ENCODE measurements at places on chromosomes 1 and 21.

DNA sequence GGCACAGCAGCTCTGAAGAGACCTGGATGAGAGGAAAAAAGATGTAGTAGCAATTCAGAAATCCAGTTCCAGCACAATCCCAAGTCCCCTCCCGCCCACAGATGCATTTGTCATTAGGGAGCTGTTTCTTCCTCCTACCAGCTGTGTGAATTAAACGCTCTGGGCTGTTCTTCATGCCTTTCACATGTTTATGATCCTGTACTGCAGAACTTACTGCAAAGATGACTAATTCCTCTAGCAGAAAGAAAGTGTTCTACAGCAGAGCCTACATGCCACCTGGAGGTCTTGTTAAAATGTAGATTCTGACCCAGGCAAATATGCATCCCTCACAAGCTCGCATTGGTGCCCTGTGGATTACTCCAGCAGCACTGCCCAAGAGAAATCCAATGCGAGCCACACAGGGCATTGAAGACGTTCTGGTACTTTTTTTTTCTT is 6.5 kb downstream of the ENO1 start:
- DNase-seq, result no peak

DNA sequence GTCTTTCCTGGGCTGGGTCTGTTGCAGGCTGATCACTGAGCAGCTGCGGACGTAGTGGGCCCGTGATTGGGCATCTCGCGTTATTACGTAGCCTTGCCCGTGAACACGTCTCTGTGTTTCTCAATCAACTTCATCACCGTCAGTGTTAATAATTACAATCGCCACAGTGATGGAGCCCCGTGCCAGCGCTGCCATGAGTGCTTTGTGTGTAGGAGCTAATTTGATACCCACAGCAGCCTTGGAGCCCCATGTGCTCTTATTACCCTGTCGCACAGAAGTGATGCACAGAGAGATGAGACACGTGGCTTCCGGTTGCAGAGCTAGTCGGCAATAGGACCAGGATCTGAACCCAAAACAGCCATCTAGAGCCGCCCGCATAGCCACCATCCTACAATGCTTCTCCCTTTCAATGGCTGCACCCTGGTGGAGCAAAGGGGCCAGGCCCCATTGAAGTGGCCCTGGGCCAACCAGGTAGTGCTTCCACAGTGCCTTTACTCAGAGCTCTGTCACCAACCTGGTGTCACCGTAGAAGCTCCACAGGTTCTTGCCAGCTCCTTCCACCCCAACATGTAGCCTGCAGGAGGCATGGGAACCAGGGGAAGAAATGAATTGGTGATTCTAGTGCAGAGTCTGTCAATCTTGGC is 398.5 kb upstream of the VAMP3 start:
- no peak for DNase-seq

DNA sequence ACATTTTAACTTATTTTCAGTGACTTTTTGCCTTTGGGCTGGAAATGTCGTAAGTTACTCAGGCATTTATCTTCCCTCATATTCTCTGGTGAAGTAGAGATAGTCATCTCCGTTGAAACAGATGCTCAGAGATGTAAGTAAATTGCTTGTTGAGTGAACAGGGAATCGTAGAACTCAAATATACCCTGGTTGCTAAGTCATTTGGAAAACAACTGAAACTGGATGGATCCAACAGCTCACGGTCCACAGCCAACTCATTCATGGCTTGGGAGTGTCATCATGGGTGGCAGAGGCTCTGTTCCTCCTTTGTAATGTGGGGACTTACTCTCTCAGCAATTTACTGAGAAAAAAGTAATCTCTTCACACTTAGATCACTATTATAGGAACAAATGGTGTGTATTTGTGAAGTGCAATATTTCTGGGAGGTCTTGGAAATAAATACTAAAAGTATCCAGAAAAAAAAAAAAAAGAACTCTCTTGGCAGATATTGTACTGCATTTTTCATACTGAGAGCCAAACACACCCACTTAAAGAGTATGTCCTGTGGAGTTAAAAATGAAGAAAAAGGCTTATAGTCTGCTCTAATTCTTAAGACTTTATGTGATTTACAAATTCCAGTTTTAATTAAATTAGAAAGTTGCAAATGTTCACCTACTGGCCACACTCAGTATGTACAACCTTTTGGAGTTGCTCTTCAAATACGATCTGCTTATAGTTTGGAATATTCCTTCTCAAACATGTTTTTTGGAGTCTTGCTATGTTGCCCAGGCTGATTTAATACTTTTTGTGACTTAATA is 107.4 kb downstream of the LEPR start:
- DNase-seq, result no peak

GRCh38 chr1:157948312-157949073 is 45.0 kb upstream of the KIRREL1 start:
- no peak for DNase-seq

- no peak for DNase-seq
Observed at GRCh38 chr1:79638382-79638781, 631.9 kb upstream of the ADGRL4 start.

GRCh38 chr1:209619696-209620486 is 32.3 kb downstream of the LAMB3 start:
- DNase-seq, result no peak

DNA sequence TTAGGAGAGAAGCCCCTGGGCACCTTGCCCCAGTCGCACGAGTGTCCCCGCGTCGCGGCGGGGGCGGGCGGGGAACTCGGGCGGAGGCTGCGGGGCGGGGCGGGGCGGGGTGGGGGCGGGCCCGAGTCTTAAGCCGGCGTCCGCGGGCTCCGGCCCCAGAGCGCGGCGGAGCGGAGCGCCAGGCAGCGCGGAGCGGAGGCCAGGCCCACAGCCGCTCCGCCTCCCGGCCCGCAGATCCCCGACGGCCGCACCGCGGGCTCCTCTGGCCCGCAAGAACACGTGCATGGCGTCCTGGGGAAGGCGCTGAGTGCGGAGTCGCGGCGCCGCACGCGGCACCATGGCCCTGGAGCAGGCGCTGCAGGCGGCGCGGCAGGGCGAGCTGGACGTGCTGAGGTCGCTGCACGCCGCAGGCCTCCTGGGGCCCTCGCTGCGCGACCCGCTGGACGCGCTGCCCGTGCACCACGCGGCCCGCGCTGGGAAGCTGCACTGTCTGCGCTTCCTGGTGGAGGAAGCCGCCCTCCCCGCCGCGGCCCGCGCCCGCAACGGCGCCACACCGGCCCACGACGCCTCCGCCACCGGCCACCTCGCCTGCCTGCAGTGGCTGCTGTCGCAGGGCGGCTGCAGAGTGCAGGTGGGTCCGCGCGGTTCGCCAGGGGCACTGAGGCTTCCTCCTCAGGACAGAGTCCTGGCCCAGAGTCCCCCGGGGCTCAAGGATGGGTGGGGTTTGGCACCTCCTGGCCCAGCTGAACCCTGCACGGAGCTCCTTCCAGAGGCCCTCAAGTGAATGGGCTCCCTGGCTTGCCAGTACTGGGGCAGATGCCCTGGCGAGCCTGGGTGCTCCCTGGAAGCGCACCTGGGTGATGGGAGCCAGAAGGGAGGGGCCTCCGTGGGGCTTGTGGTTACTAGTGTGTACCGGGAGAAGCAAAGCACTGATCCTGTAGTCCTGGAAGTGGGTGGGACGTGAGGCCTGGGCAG is at the start of gene ESPN:
ESPN (plus strand) TSS at position 158 of the 975 bp plus-strand sequence; CDS start at position 338, 180 bp downstream.
- DNase-seq, result no peak

GRCh38 chr1:109864047-109864822 is 46.4 kb upstream of the CSF1 start:
- DNase-seq, result no peak

- DNase-seq, result no peak
Observed at GRCh38 chr1:13929313-13929712, 229.3 kb downstream of the PRDM2 start.

DNA sequence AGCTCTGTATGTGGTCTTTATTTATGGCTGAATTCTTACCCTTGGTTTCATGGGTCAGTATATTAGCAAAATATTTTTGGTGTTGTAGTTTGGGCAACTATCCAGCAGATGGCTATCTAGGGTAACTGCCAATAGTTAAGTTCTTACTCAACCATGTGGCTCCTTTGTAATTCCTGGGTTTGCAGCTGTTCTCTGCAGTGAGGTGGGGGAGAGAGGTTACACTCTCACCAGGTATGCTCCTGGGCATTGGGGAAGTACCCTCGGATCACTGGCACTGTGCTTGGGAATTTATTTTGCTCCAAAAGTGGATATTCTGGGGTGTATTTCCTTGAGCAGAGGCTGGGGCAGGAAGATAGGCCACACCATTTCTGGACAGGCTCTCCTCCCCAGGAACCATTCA is 436.7 kb upstream of the TMPRSS15 start:
- DNase-seq, result no peak

DNA sequence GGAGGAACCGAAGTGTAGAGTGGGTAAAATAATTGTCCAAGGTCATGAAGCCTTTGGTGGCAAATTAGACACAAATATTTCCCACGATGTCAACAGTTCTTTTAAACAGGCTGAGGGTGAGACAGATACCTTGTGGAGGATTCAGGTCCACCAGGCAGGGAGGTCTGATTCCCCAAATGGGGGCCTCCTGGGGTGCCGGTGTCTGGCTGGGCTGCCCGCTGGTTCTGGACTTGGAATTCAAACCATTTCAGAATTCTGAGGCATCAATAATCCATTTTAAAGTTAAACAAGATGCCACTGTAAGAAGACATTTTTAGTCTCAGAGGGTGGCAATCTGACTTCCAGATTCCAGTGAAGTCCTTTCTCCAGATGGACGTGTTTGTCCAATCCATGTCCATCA is 15.5 kb downstream of the KCNA10 start:
- DNase-seq, result no peak

DNA sequence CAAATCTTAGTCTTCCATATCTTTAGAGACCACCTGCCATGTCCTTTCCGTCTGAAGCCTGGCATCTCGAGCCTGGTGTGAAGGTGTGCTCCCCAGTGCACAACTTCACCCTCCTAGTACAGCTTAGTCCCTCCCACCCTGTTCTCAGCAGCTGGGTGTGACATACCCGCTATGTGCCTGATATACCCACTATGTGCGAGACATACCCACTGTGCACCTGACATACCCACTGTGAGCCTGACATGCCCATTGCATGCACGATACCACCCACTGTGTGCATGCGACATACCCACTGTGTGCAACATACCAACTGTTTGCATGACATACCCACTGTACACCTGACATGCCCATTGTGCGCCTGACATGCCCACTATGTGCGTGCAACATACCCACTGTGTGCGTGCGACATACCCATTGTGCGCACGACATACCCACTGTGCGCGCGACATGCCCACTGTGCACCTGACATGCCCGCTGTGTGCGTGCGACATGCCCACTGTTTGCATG is 3.0 kb upstream of the RRP1 start:
- DNase-seq, result no peak

- no peak for DNase-seq
Observed at GRCh38 chr1:244874974-244875579, 10.7 kb upstream of the HNRNPU start.

DNA sequence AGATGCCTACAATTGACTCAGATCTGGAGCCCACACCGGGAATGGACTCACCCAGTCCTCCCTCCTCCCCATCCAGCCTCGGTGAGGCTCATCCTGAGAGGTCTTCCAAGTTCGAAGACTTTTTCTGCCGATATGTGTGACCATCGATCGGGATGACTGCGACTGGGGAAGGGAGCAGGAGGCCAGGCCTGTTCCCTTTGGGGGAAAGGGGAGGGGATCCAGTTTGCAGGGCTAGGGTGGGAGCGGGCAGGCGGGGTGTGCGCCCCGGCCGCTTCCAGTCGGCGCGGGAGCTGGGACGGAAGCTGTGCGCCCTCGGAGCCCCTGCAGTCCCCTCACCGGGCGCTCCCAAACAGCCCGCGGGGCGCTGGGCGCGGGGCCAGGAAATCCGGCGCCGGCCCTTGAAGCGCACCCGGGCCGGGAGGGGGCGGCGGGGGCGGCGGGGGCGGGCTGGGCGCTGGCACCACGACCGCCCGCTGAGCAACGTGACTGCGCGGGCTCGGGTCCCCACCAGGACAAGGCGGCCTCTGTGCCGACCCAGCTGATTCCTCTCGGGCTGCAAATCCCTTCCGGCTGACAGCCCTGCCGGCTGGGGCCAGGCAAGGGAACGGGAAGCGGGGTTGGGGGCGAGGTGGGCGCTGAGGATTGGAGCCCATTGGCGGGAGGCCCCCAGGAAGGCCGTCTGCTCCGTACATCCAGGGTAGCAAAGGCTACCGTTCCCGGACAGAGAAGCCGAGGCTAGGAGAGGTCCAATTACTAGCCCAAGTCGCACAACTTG is 103.9 kb downstream of the EBNA1BP2 start:
- no peak for DNase-seq

- no peak for DNase-seq
Observed at GRCh38 chr1:23210351-23210785, 6.9 kb downstream of the HTR1D start.

DNA sequence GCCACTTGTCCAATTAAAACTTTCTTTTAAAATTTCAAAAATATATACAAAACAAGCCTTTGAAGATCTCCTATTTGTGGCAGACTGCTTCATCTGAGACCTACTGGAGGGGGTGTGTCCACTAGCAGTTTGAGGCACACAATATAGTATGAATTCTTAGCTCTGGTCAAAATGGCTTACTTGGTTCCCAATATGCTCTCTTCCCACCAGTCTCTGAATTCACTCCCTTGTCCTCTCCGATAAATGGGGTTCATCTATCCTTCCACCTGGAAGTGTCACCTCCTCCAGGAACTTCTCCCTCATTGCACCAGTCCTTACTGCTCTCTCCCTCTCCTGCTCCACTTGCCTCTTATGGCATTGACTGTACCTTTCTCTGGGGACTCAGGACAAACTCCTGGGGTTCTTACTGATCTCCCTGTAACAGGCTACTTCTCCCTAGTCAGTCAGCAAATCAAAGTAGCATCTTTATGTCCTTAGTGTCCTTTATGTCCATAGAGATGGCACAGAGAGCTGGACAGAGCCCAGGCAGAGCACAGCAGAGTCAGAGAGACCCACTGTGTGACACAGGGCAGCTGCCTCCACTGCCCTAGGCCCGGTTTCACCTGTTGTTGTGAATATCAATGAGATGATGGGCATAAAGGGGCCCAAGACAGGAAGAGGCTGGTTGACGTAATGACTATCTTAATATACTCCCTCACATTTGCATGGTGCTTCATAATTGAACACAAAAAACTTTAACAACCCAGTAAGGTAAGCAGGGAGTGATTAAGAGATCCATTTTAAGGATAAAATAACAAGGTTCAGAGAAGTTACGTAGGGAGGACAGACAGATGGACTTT is 3.6 kb downstream of the ASAP3 start:
- DNase-seq, result no peak

DNA sequence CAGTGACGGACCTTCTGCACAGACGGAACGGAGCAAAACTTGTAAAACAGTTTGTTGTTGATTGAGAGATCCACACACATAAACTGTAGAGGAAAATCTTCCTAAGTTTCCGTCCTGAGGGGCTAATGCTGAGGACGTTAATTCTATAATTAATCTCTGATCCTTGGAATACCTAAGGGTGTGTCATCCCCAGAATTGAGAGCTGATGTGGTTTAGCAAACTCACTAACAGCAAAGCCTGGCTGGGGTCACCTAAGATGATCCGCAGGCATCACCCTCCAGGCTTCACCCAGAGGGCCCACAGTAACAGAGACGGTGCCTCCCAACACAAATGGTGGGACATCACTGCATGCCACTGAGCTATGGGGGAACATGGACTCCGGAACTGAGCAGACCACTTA is 97.5 kb downstream of the SMYD2 start:
- DNase-seq, result no peak

- DNase-seq, result no peak
Observed at GRCh38 chr1:18285538-18285924, 177.9 kb downstream of the IGSF21 start.

All from activated T-cell treated with anti-CD3 and anti-CD28 coated beads for 4 hours (primary cell).